ENCODE measurements at places on chromosomes 7 and 10.

DNA sequence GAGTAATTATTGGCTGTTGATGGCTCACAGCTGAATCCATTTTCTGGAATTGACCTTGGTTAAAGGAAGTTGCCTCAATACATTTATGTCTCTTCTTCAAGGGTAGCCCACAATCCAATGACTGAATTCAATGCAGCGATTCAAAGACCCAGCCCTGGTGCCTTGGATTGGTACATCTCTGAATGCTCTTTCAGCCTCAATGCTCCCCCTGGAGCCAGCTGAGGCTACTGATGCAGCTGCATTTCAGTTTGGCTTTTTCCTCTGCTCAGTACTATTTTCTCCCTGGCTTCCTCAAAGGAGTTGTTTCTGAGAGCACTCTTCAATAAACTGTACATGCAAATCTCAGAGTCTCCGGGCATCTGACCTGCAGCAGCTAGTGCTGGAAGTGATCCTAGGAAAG lies 633 bp upstream of the EBLN1 start:
- no peak for DNase-seq

GRCh38 chr10:14360961-14361360 lies 30.2 kb upstream of the FRMD4A start:
- no peak for DNase-seq

GRCh38 chr7:157532068-157532467 lies 195.3 kb downstream of the DNAJB6 start:
- DNase-seq: no peak

DNA sequence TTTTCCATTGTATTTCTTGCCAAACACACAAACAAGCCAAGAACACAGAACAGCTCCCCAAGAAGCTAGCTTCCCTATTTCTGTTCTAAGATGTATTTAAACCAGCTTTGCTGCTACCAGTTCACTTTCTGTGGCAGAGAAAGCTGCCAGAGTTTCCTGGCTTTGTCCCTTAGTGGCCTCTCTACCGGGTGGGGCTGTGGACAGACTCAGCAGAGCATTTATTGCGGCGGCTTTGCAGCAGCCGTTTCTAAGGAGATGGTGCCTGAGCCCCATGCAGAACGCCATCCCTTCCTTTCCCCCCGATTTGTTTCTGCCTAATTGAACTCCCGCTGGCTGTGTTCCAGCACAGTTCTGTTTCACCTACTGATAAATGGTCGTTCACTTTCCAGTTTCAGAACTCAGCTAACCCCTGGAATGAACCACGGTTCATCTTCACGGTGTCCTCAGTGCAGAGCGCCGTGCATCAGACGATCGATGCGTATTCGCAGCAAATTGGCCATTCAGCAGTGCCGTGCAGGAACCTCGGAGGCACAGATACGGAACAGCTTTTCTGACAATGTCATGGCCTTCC lies 33.8 kb upstream of the SFMBT2 start:
- no peak for DNase-seq

- DNase-seq: no peak
Observed at GRCh38 chr10:19421674-19422073, 373.1 kb downstream of the MALRD1 start.

- no peak for DNase-seq
Observed at GRCh38 chr7:104950006-104950405, 64.0 kb upstream of the KMT2E start.

DNA sequence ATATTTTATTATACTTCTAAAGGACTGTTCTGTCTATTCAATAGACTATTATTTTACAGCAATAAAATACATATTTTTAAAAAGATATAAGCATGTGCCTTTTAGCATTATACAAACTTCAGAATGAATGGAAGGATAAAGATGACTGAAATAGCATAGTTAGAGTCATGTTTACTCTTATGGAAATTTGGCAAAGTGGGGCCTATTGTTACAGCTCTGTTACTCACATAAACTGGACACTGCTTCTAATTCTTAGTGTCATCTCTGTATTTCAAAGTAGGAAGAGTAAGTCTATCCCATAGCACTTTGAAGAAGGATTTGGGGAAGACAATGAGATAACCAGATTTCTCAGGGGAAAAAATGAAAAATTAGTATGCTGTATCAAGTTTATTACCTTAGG lies 168.2 kb downstream of the SKAP2 start:
- no peak for DNase-seq

DNA sequence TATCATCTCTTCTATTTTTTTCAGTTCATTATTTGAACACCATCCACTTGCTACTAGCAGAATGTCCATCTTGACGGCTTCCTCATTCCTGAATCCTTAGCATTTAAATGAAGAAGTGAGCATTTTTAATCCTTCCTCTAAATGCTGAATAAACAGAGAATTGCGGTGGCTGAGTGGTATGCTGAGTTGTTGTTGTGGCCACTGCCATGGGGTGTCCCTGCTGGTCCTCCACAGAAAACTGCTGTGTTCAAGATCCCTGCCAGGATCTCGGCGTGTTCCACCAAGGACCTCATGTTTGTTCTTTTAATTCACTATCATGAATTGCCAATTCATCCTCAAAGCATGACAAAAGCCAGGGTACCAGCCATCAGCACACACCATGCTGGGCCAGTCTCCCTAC lies 48.9 kb upstream of the HABP2 start:
- no peak for DNase-seq
